ENCODE measurements at places on chromosomes 1 and 21. TPM values are rescaled to one million over a fixed set of nuclear protein-coding genes. Genes with fewer than 3 reads are reported as not detected.

Gene LRRC53
- total RNA-seq = not detected

Gene LAMTOR2
- total RNA-seq = 162 TPM

Gene KCNJ6
- 3.8 TPM for total RNA-seq

Gene ADGRB2
- 6.1 TPM for total RNA-seq

Gene KRTAP19-1
- total RNA-seq = not detected

Gene NECAP2
- total RNA-seq = 39.7 TPM

Gene SLC1A7
- 0.05 TPM for total RNA-seq

Gene ADAMTS5
- total RNA-seq = not detected

Gene AMY2A
- total RNA-seq = not detected

Gene BTBD19
- total RNA-seq = 1.8 TPM

Gene TSPAN1
- 4.9 TPM for total RNA-seq

Gene PIGR
- total RNA-seq = not detected

Gene CCDC185
- not detected for total RNA-seq

Gene ETV3L
- not detected for total RNA-seq

Gene TNFRSF9
- total RNA-seq = 2.0 TPM

Gene TDRKH
- 5.8 TPM for total RNA-seq

Gene MARK1
- 0.16 TPM for total RNA-seq

Measured in A549 treated with GW870086 at 1 μM for 4 hours (cell line).